ENCODE measurements at places on chromosomes 3 and 15.
A peak's percentile ranks its signal among the peaks of the same experiment; 100 is the strongest.

GRCh38 chr3:6281662-6282061, 579.3 kb upstream of the GRM7 start:
- no peak for DNase-seq

DNA sequence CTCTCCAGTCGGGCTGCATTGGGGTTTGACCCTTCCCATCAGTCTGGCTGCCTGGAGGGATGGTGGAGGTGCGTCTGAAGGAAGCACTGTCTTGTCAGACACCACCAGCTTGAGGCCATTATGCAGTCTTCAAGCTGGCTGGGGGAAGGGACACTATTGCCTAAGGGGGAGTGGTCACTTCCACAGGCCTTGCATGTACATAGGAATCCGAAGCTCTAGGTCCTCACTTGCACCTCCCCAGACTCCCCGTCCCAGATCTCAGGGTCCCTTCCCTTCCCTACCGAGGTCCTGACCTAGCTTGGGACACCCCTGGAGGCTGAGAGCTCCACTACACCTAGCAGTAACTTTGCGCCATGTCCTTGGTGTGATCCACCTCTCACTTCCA, 48.6 kb upstream of the KLF13 start:
- no peak for DNase-seq

DNA sequence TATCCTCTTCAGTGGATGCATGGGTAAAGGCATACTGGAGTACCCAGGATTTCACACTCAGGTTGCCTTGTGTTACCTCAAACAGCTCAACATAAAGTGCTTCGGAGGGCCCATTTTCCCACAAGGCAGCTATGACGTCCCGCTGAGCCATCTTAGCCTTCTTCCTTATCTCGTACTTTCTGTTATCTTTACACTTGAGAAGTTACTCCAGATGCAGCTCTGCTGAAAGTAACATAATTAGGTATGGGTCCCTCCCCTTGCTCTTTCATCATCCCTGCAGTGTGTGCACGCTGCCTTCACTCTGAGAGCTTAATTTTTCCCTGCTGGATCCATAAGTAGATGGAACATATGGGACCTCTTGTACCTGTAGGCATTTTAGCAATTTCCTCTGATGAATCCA, 410.3 kb downstream of the AGBL1 start:
- DNase-seq = no peak

DNA sequence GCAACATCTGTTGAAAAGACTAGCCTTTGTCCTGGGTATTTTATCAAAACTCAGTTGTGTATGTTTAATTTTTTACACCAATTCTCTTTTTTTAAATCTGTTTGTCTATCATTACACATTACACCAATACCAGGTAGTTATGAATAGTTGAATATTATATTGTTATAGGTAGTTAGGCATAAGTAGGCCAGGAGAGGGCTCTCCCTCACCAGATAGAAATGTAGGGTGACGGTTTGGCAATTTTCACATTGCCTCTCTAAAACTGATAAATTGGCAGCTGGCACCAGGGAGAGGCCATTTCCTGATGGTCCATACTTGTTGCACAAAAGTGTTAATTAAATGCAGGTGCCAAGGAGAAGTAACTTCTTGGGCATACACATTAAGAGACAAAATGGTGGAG, 483.1 kb upstream of the EPHA6 start:
- no peak for DNase-seq

DNA sequence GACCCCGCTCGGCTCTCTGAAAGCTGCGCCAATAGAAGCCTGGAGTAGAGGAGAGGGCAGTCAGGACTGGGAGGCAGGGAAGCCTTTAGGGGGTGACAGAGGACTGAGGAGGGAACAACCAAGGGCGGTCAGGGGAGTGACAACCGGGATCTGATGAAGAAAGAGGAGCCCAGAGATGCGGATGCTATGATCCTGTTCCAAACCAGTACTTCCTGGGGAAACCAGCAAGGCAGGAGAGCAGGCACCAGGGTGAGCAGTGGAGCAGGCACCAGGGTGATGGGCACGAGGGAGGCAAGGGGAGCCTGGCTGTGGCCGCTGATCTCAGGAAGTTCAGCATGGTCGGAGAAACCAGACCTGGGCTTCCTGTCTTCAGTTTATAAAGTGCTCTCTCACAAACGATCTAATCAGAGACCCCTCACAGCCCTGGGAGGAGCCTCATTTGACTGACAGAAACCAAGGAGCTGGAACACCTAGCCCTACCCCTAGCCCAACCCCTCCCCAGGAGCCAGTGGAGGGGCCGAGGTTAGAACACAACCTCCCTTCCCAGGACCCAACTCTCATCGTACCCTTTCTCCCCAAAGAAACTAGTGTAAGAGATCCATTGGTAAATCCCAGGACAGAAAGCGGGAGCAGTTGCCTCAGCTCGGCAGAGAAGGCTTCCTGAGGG, 34.9 kb downstream of the CCDC33 start:
- DNase-seq = no peak

DNA sequence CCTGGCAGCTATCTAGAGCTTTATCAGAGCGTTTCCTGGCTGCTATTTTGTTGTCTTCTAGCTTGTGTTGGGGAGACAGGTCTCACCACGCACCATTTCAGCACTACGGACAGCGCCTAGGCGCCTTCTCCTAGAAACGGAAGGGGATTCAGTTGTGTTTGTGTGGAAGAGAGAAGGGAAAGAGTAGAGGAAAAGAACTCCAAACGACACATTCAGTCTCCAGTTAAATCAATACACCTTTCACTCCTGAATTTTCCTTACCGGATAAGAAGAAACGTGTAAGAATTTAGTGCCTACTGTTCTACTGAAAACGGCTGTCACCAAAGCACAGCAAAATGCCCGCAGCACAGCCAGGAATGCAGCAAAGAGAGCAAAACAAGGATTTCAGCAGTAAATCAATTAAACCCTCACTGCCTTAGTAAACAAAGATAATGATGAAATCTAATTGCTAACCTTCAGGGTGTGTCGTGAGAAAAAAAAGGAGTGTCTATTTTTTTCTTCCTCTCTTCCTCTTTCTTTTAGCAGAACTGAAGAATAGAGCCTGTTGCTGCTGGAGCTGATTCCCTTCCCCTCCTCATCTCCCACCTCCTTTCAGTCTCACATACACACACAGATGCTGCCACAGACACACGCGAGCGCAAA, 412 bp upstream of the CTXN2 start:
- DNase-seq = peak; percentile 16

- DNase-seq = peak; percentile 67
Observed at GRCh38 chr3:47019201-47019600, 39.7 kb downstream of the NBEAL2 start.

- DNase-seq = no peak
Observed at GRCh38 chr15:57553526-57553925, 38.2 kb upstream of the MYZAP start.

- DNase-seq = no peak
Observed at GRCh38 chr3:101311676-101312075, 8.7 kb downstream of the IMPG2 start.

DNA sequence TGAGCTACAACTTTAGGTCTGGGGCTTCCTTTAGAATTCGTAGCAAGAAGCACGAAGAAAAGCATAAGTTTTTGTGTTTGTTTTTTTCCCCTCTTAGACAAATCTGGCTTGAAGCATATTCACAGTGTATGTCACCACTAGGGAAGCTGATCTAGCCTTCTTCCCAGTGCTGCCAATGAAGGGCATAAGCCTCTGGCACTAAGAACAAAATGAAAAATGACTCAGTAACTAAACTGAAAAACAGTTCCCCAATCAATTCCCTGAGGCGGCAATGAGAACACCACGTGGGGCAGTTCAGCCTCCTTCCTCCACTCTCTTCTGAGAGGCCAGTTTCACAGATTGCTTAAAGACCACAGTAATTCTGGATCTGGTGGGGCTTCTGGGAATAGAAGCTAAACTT, 338.1 kb downstream of the GAP43 start:
- DNase-seq = no peak

DNA sequence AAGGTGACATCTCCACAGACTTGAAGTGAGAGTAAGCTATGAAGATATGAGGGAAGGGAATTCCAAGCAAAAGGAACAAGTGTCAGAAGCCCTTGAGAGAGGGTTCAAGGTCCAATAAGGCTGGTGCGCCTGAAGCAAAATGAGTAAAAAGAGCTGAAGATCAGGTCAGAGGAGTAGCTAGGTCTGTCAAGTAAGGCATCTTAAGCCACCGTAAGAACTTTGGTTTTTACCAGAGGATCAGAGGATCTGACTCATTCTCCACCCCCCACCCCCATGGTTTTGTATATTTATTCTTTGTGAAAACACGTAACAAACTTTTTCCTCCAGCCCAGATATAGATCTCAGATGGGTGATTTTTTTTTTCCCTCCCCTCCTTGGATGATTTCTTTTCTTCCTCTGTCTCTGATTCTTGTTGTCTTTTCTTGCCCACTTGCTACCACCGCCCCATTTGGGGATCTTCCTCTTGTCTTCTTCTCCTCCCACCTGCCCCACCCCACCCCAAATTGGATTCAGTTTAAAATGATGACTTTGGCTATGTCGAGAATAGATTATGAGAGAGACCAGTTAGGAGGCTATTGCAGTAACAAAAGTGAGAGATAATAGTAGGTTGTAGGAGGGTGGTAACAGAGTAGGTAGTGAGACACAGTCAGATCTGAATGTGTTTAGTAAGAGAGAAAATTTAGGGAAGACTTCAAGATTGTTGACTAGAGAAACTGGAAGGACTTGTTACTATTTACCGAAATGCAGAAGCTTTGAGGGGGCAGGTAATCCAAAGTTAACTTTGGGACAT, 6.1 kb downstream of the TRMT10C start:
- DNase-seq = no peak

DNA sequence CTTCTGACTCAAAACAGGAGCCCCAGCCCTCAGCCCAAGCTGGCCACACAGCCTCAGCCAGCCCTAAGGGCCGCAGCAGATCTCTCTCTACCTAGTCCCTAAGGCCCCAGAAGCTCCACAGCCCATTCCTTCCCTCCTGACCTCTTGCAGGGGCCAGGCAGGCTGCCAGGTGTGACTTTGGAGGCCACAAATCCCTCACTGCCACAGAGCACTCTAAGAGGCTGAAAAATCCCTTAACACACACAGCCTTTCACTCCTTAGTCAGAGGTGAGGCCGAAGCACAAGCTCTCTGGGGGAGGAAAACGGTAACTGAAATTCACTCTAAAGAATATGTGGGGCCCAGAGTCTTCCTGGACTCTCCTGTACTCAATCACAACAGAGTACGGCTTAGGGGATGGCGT, 23.3 kb downstream of the LRRC2 start:
- DNase-seq = no peak

- DNase-seq = no peak
Observed at GRCh38 chr3:104816008-104816407, 550.7 kb upstream of the ALCAM start.

GRCh38 chr3:187291512-187292132, at the start of gene MASP1:
Gene MASP1 (minus strand): TSS chr3:187291737. CDS start chr3:187291632, 105 bp downstream.
- no peak for DNase-seq

GRCh38 chr3:140206196-140207040, 271.4 kb downstream of the CLSTN2 start:
- DNase-seq = no peak

GRCh38 chr3:23859012-23859743, 53.4 kb downstream of the UBE2E1 start:
- no peak for DNase-seq

GRCh38 chr15:39591896-39592315, 11.0 kb downstream of the THBS1 start:
- no peak for DNase-seq

GRCh38 chr3:181578743-181579142, 133.0 kb upstream of the SOX2 start:
- no peak for DNase-seq

DNA sequence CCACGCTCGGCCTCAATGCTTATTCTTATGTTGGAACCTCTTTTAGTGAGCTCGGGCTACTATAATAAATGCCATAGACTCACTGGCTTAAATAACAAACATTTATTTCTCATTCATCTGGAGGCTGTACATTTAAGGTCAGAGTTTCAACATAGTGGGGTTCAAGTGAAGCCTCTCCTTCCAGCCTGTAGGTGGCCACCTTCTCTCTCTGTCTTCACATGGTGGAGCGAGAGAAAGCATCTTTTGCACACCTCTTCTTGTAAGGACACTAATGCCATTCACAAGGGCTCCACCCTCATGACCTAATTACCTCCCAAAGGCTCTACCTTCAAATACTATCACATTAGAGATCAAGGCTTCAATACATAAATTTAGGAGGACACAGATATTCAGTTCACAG, 520.3 kb upstream of the EPHA6 start:
- no peak for DNase-seq

DNA sequence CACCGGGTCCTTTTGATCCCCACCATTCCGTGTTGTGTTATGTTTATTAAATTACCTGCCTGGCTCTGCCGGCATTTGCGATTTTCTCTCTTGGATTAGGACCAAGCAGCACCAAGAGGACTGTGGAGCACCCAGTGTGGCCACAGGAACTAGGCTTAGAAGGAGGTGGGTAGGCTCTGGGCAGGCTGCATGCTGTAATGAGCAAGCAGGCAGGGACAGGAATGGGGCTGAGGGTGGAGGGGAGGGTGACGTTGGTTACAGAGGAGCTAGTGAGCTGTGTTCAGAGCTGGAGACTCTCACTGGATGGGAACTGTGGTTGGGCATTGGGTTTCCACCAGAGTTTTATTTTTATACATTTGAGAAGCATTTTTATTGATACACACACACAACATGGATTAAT, 7.9 kb upstream of the SCN5A start:
- DNase-seq = no peak

GRCh38 chr15:58494567-58494966, 62.8 kb downstream of the LIPC start:
- DNase-seq = no peak

- no peak for DNase-seq
Observed at GRCh38 chr3:17238023-17238422, 353.3 kb downstream of the PLCL2 start.

DNA sequence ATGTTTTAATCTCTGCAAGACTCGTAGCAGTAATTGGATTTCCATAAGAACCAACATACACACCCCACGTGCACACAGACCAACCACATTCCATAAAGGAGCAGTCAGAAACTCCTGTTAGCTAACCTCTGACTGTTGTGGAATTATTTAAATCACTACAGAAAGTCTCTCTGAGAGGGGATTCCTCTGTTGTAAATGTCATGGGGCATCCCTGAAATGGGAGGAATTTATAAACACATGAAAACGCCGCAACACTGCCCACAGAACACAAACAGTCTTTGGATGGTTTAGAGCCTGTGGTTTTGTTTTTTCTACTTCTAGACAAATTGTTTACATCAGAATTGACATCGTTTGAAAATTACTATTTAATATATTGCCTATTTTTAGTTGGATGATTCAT, 740.1 kb upstream of the GRM7 start:
- no peak for DNase-seq

DNA sequence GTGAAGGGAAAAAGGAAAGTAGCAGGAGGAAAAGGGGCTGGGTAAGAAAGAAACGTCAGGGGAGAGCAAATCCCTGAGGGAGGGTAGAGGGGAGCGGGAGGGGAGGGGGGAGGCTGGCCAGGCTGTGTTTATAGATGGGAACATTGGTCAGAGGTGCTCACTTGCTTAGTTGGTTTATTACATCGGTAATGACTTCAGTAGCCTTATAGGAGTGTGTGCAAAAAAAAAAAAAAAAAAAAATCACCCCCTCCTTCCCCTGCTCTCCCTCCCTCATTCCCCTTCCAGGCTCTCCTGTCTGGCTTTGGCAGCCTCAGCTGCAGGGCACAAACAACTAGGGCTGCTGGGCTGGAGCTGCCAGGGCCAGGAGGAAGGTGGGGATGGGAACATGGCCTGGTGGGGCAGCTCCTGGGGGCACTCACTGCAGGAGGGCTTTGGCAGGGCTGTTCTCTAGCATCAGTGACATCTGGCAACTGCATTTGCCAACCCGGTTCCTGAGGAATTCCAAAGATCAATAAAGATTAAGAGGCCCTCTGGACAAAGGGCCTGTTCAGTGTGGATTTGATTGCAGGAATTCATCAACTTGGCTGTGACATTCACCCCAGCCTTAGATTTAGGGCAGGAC, 334.5 kb upstream of the FRG2C start:
- no peak for DNase-seq

GRCh38 chr15:87704276-87704675, 552.3 kb downstream of the NTRK3 start:
- no peak for DNase-seq

Measured in stimulated activated naive CD8-positive, alpha-beta T cell treated with anti-CD3 and anti-CD28 coated beads, Interleukin-15, amount 100 ng/mL, for 72 hours (primary cell).